Stimulated activated CD8-positive, alpha-beta memory T cell treated with anti-CD3 and anti-CD28 coated beads, Interleukin-15, amount 100 ng/mL, for 4 hours (primary cell): ENCODE measurements at places on chromosomes 7 and 10.

GRCh38 chr7:133836666-133837065 lies 290.5 kb upstream of the LRGUK start:
- no peak for DNase-seq

- DNase-seq, result no peak
These were observed 298.5 kb downstream of the NEBL start for GRCh38 chr10:20598590-20598989.

- no peak for DNase-seq
These were observed 185.0 kb downstream of the PDE1C start for GRCh38 chr7:31885171-31885570.

DNA sequence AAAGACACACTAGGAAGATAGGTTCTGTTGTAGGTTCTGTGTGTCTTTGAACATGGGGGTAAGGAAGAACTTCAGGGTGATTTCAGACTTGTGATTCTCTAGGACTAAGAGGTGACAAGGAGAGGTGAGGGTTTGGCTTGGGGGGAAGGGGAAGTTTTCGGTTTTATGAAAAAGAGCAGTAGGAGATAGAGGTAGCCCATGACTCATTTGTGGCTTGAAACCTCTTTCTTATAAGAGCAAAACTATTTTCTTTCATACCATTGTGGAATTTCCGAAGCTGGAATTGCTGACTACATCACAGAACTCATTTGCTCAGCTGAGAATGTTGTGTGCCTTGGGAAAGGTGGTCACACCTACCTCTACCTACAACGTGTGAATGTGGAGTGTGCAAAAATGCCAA lies 39.6 kb upstream of the IKZF1 start:
- DNase-seq, result peak; percentile 32

DNA sequence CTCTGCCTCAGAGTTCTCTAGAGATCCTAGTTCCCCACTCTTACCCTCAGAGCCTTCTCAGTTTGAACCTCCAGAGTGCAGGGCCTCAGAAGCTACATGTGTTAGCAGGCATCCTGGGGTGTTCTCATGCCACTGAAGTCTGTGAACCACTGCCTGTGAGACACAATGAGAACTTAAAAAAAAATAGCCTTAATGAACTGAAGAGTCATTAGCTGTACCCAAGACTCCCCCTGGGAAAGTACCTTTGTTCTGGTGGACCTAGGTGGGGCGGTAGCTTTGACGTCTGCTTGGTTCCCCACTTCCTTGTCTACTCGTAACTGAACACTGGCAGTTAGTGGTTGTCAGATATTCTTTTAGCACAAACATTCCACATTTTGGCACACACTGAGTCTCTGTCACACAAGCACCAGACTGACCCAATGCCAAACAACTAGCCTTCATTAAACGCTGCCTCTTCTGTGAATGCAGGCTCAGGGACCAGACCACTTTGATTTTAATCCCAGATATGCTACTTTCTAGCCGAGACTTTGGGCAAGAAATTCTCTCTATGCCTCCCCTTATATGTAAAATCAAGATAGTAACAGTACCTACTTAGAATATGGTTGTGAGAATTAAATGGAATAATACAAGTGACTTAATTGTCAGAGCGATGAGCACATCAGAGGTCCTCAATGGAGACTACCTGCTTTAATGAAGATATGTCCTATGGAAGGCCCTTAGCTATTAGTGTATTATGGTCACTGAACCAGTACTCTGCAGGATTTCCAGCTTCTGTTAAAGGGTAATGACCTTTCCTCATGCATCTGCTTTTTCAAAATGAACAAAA lies 75.3 kb upstream of the CC2D2B start:
- no peak for DNase-seq

DNA sequence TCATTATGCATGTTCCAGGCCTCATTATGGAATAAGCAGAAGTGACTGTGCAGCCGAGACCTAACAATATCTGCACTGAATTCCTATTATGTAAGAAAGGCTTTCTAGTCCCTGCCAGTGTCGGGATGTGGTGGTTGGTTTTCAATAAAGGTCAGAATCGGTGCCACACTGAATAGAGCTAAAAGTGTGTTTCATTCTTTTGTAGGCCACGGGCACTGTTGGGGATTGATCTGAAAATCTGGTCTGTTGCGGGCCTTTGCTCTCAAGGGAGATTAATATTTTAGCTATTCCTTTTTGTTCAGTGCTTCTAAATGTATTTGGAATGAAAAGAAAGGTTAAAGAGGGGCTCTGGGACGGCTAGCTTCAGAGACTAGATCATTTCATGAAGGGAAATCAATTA lies 559.4 kb upstream of the GALNT17 start:
- DNase-seq, result no peak

GRCh38 chr10:93475227-93475626 lies 6.9 kb downstream of the MYOF start:
- no peak for DNase-seq

DNA sequence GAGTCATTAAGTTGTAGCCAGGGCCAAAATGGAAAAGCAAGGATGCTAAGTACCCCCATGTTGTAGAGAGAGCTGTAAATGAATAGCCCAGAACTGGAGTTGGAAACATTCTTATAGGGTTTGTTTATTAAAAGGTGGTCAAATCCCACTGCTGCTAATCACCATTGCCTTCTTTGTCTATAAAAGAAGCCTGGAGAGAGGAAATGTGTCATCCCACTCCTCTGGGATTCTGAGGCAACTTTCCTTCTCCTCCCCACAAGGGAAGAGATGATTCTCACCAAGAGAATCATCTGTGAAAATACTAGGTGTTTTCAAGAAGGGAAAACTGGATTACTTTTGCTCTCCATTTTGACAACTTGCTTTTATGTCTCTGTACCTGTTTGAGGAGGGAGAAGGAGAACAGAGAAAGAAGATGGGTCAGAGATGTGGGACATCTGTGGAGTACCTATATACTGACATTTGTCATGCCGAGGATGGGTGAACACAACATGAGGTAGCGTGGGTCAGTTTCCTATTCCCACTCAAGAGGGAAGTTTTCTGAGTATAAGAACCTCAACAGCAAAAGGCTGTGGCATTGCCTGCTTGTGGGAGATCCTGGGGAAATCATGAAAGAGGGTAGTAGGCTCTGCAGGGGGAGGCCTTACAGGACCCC lies 262.2 kb downstream of the KIF20B start:
- DNase-seq, result no peak

DNA sequence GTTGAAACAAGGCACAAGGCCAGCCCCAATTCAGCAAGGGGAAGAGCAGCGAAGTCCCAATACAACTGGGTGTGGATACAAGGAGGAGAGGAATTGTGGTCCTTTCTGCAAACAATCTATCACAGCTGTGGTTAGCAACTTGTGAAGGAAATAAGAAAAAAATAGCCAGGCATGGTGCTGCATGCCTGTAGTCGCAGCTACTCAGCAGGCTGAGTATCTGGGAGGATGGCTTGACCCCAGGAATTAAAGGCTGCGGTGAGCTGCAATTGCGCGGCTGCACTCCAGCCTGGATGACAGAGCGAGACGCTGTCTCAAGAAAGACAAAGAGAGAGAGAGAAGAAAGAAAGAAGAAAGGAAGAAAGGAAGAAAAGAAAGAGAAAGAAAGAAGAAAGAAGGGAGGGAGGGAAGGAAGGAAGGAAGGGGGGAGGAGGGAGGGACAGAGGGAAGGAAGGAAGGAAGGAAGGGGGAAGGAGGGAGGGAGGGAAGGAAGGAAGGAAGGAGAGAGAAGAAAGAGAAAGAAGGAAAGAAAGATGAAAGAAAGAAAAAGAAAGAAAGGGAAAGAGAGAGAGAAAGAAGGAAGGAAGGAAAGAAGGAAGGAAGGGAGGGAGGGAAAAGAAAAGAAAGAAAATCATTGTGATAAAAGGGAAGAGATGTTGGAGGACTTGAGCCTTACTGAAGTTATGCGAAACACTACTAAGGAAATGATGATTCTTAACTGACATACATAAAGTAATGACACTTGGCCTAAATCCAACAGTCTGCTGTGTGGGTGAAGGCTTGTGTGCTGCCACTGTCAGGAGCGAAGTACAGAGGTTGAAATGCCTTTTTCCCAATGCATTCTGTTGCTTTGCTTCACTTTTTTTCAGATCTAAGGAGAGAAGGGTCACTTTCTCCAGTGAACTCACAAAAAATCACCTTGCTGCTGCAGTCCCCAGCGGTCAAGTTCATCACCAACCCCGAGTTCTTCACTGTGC lies 117.0 kb upstream of the STK17A start:
- DNase-seq, result no peak

- no peak for DNase-seq
These were observed 117.9 kb downstream of the NPY start for GRCh38 chr7:24401628-24402593.

GRCh38 chr10:971150-971542 lies 17.1 kb upstream of the GTPBP4 start:
- DNase-seq, result no peak

DNA sequence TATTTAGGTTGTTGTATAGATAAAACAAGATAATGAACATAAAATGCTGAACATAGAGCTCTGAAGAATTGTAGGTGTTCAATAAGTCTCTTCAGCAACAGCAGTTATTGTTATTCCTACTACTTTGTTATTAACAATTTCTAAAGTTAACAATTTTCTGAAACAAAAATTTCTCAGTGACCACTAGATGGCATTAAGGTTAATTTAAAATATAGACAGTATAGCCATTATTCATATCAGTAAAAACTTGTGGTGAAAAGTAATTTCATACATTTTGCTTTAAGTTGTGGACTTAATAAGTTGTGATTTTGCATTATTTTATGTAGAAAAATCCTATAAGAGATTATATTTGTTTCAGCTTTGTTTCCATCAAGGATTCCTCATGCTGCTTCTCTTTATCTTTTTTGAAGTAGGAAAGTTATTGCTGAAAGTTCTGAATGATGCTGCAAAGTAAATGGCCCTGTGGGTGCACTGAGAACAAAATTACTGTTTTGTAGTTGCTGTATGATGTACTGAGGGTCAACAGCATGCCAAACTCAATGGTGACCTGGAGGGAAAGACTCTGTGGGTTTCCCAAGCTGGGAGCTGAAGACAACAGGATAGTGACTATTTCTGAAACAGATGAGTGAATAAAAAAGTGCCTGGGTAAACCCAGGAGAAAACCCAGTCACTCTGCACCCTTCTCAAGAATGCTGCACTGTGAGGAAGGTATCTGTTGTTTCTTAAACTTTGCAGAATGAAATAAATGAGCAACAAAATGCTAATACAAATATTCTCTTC lies 253.6 kb downstream of the KIF20B start:
- no peak for DNase-seq

DNA sequence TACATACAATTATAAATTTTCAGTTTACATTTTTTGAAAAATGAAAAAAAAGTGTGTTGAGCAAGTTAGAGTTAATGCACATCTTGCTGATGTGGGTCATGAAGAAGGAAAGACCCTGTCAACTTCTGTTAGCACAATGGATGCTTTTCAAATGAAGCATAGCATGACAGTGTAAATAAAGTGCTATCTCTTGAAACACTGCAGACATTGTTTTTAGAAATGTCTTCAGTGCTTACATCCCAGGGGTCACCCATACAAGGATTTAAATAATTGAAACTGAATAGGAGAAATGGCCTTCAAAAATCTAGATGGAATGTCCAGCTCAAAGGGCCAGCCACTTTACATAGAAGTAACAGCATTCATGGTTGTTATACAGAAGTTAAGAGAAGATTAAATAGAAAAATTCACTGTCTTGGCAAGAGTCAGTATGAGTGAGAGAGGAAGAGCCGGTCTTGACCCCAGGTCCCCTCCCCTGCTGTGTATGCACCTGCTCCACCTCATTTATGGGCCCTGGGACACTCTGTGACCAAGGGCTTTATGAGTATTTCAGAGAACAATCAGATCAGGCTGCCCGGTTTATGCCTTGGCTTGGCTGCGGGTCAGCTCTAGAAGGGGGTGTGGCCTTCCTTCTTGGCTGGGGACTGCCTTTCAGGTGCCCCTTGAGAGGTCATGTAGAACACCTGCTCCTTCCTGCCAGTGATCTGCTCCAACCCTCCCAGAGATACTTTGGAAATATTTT lies 237.7 kb upstream of the TMEM72 start:
- no peak for DNase-seq

DNA sequence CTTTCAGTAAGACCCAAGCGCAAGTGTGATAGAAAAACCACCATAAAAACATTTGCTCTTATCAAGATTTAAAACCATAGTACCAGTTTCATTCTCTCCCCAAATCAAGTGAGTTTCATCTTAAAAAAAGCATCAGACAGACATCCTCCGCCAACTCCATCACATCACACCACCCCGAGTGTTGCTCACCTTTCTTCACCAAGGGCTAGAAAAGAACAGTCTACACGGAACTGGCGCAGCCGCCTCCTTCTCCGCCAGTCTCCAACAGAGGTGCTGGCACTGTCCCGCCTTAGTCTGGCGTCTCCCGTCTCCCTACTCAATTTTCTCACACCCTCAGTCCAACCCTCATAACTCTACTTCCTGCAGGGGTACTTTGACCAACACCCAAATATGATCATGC lies 46.9 kb upstream of the WIPI2 start:
- DNase-seq, result no peak

DNA sequence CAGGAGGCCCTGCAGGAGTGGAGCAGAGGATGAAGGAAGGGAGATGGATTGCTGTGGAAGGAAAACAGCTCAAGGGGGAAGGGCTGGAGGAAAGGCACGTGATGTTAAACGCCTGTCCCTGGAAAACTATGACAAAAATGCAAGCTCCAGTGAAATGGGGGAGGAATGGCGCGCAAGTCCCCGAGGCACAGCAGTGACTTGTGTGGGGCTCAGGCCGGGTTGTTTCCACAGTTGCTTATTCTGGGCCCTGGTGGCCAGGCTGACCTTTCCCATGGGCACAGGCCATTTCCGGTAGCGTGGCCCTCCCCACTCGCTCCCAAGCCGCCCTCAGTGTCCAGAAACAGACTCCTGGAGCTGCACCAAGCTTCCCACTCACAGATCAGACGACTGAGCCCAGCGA lies 68.1 kb upstream of the PDGFA start:
- no peak for DNase-seq

- DNase-seq, result no peak
These were observed 172.3 kb downstream of the RAPGEF5 start for GRCh38 chr7:22184549-22185199.

DNA sequence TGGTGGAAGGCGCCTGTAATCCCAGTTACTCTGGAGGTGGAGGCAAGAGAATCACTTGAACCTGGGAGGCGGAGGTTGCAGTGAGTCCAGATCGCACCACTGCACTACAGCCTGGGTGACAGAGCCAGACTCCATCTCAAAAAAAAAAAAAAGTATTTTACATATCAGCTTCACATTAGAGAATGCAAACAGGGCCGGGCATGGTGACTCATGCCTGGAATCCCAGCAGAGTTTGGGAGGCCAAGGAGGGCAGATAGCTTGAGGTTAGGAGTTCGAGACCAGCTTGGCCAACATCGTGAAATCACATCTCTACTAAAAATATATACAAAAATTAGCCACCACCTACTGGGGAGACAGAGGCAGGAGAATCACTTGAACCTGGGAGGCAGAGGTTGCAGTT lies 31.6 kb downstream of the USP54 start:
- no peak for DNase-seq

GRCh38 chr7:96596120-96596826 lies 113.4 kb downstream of the SEM1 start:
- DNase-seq, result no peak

DNA sequence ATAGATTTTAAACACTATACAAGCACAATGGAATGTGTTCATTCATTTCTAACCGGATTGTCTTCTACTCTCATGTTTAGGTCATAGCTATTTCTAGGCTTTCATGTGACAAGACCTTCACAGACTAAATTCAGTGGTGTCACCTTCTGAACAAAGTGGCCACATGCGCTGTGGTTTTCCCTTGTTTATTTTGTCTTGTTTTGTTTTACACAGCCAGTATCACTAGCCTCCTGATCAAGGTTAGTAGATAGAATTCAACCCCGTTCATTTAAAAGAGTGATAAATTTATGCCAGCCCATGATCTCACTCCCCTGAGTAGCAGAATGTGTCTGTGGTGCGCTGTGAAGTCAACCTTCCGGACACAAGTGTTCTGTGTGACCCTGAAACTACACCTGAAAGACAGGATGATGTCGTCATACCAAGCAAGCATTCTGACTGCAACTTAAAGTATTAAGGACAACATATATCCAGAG lies 209.1 kb downstream of the CREB5 start:
- no peak for DNase-seq
